ENCODE measurements at places on chromosomes 3 and 15.

DNA sequence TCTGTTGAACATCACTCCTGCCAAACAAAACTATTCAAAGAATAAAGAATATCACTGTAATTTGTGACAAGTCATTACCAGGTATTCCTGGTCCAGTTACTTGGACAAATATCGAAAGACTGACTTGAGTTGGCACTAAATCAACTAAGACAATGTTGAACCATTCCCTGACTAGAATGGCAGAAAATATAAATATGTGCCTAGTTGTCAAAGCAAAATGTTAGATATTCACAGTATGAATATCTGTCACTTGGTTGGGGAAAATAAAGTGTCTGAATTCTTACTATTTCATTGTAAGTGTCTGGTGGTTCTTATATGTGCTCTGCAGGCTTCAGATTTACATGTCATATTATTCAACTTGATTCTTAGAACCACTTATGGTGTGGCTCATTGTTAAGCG, 470.2 kb downstream of the NAALADL2 start:
- DNase-seq: no peak

DNA sequence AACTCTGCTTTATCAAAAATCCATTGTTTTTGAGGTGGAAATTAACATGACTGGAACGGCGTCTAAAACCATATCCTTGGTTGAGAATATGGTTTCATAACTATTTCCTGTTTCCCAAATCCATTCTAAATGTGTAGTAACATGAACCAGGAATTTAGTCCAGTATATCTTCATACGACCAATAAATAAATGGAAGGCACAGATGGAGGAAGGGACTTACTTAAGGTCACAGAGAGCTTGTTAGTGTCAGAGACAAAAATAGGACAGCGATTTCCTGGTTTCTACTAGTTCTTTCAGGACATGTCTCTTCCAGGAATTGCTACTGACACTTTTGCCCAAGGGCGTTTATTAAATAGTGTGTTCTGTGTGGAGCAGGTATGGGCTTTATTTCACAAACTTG, 41.2 kb downstream of the HES1 start:
- peak; percentile 33 for DNase-seq

DNA sequence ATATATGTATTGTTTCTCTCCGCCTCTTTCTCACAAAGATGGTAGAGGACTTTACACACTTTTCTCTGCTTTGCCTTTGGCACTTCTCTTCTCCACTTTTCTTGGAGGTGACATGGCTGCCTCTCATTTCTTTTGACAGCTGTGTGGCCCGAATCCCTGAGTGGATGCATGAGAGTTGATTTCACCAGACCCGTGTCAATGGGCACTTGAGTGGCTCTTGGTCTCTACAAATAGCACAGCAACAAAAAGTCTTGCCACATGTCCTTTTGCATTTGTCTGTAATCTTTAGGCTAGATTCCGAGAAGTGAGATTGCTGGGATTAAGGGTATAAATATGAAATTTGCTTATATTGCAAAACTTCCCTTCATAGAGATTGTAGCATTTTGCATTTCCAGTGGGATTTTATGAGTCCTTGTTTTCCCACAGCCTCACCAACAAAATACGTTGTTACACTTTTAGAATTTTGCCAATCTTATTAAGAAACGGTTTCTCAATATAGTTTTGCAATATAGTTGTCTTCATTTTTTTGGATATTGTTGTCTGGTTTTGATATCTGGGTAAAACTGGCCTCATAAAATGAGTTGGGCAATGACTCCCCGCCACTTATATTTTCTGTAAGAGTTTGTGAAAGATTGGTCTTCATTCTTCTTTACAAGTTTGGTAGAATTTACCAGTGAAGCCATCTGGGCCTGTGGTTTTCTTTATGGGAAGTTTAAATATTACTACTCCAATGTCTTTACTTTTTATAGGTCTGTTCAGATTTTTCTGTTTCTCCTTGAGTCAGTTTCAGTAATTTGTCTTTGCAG, 5.2 kb upstream of the TRPM1 start:
- no peak for DNase-seq

DNA sequence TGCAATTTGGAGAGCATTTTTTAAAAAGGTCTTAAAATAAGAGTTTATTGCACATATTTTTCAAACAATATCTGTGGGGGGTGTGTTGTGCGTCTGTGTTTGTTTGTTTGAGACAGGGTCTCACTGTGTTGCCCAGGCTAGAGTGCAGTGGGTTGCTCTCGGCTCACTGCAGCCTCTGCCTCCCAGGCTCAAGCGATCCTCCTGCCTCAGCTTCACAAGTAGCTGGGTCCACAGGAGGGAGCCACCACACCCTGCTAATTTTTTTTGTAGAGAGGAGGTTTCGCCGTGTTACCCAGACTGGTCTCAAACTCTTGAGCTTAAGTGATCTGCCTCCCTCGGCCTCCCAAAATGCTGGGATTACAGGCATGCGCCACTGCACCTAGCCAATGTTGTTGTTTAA, 2.7 kb downstream of the MLF1 start:
- DNase-seq: no peak

- DNase-seq: no peak
These were observed 338.9 kb upstream of the CFAP20DC start for GRCh38 chr3:59388555-59389270.

GRCh38 chr15:38844736-38845135, 280.1 kb upstream of the RASGRP1 start:
- no peak for DNase-seq

DNA sequence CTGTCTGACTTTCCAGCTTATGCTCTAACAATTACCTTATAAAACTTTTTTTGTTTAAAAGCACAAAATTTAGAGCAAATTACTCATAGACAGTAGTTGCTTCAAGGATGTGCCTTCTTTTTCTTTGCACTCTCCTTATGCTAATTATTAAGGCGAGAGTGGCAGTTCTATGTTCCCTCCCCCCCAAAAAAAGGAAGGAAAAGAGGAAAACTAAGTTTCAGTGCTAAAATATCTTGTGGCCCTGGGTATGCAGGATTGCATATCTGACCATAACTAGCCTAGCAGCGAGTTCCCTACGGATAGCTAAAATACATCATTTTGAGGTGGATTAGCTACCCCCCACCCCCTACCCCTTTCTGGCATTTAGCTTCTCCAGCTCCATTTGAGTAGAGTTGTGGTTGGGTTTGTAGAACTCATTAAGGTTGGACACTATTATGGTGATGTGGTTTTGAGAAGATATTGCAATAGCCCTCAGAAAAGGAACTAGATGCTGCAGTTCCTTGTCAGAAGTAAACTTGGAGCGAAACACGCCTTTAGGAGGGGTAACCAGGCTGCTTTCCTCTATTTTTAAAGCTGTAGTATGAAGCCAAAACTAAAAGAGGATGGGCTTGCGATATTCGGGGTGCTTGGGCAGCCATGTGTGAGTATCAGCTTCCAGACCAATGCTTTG, 174.6 kb downstream of the AKAP13 start:
- DNase-seq: no peak

GRCh38 chr3:148500881-148501280, 196.8 kb upstream of the AGTR1 start:
- DNase-seq: no peak

- no peak for DNase-seq
These were observed 146.8 kb downstream of the SUCLG2 start for GRCh38 chr3:67507584-67507983.

GRCh38 chr3:134426660-134427181, 52.5 kb upstream of the AMOTL2 start:
- peak; percentile 35 for DNase-seq

DNA sequence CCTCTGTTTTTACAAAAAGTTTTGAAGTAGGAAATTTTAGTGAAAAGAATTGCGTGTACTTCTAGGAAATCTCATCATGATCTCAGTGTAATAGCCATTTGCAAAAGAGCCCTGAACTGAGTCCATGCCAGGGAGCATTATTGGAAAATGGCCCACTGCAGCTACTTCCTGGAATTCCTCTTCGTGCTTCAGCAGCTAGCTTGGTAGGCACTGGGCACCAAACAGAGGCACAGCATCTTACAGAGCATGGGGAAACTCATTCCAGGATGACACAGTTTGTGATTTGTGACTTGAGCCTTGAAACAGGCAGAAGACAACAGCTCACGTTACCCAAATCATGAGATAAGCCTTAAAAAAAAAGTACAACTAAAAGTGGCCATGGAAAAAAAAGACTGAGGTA, 179.1 kb downstream of the WDR72 start:
- DNase-seq: no peak

DNA sequence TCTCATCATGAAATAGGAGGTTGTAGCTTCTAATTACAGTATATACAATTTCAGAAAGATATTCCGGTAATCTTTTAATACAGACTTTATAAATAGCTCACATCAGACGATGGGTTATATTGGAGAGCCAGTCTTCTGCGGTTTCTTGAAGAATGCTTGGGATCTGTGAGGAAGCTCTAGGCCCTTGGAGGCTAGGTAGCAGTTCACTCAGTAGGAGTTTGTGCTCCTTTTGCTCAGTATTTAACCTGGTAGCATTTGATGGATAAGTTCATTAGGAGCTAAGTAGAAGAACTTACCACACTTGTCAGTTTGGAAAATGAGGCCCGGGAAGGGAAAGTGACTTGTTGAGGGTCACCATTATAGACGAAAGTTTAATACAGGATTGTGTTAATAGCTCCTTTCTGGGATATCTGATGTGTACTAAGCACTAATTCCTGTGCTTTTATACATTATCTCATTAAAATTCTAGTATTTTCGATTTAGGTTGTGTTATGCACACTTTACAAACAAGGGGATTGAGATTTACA, 2.8 kb downstream of the FNDC3B start:
- DNase-seq: peak; percentile 52

DNA sequence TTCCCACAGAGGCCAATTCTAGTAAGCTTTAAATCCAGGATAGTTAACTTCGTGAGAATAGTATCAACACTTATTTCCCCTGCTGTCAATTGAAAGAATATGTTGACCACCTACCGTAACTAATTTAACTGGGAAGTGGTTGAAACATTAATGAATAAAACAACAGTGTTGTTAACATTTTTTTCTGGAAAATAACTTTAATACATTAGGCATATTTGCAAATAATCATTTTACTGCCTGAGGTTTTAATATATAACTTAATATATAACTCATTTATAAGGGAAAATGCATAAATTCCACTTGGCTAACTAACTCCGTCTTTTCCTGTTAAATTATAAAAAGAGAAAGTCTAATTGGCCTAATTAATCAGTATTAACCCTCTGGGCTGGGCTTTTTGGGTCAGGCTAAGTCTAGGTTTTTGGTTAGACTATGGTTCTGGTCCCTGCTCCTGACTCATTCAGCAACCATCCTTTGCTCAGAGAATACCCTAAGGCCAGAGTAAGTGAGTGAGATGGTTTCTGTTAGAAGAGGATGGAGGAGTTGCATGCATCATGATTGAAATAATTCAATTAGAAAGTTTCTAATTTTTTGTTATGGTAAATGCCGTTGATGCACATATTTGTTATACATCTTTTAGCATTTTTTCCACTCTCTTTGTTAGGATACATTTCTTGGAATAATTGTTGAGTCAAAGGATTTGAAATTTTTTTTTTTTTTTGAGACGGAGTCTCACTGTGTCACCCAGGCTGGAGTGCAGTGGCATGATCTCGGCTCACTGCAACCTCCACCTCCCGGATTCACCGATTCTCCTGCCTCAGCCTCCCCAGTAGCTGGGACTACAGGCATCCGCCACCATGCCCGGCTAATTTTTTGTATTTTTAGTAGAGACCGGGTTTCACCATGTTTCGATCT, 10.8 kb upstream of the SKIL start:
- no peak for DNase-seq

- no peak for DNase-seq
These were observed 8.0 kb downstream of the PLXND1 start for GRCh38 chr3:129598484-129598883.

DNA sequence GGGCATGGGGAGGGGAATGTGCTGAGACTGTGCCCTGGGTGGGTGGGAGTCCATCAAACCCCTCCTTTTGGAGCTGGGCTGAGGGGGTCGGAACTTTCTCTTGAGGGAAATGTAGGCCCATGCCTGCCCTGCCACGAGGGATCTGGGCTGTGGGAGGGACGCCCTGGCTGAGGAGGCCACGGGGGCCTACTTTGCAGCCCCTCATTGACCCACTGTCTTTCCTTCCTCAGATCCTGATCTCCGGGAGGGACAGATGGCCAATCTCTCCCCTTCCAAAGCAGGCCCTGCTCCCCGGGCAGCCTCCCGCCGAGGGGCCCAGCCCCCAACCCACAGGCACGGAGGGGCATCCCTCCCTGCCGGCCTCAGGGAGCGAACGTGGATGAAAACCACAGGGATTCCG, 25.3 kb downstream of the LOXL1 start:
- no peak for DNase-seq

DNA sequence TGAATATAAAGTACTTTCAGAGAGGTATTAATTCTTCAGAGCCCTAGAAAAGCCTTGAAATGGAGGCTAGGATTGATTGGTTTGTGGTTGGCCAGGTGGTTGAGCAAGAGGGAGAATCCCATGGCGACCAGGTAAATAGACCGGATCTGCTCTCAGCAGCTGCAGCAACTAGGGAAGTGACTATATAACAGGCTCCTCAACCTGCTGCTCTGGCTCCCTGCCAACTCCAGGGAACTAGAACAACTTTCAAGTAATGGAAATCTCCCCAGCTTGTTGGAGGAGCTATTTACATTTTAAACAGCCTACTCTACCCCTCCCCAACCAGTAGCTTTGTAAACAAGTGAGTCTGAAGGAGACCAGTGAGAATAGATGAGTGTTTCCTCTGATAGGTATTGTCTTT, 121.8 kb upstream of the CADM2 start:
- DNase-seq: no peak

All from fibroblast of pulmonary artery (primary cell).